ENCODE measurements at places on chromosomes 3 and 15.

DNA sequence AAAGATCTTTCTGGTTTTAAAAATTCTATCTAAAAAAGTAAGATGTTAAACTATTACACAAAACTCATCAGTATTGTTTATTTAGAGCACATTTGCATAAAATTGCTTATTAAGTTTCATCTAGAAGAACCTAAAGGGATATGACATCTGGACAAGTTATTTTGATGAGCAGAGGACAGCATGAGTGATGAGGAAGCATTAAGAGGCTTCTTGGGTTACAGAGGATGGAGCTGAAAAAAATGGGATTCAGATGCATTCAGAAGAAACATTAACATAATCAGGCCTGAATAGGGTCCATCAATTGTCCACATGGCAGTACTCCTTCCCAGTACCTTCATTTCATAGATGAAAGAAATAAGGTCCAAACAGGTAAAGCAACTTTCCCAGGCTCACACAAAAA lies 41.6 kb downstream of the IMPG2 start:
- DNase-seq = no peak

DNA sequence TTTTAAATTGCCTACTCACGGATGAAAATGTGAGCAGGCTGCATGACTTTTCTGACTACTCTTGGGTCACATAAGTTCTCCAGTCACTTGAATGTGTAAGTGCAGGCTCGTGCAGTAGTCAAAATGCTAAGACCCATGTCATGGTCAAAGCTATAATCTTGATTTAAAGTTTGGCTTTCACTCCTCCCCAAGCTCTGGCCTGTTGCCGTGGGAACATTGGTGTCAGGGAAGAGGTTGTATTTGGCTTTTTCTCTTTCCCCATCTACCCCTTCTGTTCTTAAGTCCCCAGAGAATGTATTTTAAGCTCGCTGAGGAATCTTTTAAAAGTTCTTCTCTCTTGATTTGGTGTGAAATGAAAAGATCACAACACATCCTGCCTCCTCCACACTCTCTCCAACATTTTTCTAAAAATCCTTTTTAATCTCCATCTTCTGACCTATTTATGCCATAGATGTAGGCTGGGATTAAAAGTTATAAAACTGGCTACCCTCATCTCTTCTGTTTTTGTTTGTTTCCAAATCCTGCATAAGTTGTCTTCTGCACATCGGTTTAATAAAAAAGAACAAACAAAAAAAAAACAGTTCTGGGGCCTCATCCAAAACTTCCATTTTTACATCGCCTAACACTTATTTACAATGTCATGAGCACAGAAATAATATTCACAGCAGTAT lies 61.4 kb upstream of the ADAMTSL3 start:
- no peak for DNase-seq

- no peak for DNase-seq
Measured at GRCh38 chr3:107045791-107046190, 331.4 kb upstream of the CCDC54 start.

- DNase-seq = no peak
Measured at GRCh38 chr3:134545818-134546217, 60.0 kb downstream of the CEP63 start.

DNA sequence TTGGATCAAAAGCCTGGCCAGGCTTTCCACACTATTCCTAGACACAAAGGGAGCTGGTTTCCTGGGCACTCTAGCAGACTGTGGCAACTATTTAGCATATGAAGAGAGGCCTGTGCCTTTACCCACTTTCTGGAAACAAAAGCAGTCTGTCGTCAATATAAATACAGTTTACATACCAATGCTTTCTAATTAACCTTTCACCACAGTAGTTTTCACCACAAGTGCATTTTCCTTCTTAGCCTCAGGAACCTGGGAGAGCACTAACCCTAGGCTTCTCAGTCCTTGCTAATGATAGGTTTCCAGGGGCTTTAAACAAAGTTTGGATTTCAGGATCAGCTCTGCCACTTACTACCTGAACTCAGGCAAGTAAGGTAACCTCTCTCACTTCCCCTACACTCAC lies 499.1 kb downstream of the MAGI1 start:
- no peak for DNase-seq

GRCh38 chr15:65067317-65067644 lies 510 bp downstream of the RASL12 start:
- DNase-seq = no peak

DNA sequence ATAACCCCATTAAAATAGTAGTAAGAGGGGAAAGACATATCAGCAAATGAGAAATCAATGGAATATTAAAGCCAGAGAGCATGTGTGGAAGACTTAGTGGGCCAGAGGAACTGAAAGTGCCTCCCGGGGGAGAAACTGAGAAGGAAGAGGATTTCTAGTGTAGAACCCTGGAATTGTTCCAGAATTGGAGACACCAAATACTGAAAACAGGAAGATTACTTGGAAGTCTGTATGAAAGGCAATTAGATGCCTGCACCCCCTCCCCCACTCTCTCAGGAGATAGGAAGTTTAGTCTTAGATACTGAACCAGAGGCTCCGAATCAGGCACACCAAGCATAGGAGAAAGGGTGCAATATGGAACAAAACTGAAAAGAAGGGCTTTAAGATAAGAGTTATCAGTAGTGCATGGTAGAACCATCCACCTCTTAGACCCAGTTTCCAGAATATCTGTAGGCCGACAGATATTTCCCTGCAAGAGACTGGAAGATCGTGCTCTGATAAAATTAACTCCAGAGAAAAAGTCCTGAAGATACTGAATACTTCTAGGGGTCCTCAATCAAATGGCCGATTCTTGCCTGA lies 32.4 kb downstream of the KLHL18 start:
- DNase-seq = no peak

DNA sequence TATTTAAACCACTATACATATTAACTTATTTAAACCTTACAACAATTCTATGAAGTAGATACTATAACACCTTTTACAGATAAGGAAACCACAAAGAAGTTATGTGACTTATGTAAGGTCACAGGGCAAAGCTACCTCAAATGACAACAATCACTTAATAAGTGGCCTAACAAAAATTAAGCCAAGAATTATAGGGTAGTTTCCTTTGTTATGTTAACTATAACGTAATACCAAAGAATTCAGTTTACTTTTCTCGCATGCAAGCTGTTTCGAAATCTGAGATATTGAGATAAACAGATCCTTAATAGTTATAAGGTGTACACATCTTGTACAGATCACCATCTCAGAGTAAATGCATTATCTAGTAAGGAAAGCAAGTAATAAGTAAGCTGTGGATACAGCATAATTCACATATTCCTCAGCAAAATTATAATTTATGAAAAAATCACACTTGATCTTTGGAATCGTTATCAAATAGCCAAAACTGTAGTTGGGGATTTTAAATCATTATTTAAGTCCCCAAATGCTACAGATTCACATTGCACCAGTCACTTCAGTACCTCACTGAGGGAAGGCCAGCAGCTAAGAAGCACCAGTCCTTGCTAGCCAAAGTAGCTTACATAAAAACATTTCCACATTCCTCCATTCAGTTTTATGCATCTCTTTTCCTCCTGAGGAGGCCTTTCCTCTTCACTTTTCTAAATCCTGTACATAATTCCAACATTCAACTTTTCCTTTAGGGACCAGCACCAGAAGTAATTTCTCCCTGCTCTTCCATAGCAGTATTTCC lies 226.8 kb downstream of the TBC1D5 start:
- no peak for DNase-seq

- no peak for DNase-seq
Measured at GRCh38 chr15:62027263-62027565, 33.0 kb downstream of the VPS13C start.

DNA sequence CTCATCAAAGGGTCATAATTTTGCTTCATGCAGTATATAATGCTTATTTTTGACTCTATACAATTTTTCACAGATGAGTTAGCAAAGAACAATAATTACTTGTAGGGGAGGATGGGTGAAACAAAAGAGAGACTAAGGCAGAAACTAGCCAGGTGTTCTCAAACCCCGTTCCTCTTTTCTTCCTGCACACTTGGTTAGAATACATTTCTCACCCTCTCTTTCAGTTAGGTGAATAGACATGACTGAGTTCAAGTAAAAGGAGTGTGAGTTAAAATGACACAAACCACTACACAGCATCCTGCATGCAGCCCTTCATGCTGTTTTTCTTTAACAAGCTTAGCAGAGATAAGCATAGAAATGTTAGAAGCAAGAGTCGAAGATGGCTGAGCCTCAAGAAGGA lies 922.2 kb downstream of the TBL1XR1 start:
- no peak for DNase-seq

- DNase-seq = no peak
Measured at GRCh38 chr3:170043506-170043905, 5.7 kb downstream of the GPR160 start.

- no peak for DNase-seq
Measured at GRCh38 chr3:107907996-107908395, 182.8 kb downstream of the CD47 start.

DNA sequence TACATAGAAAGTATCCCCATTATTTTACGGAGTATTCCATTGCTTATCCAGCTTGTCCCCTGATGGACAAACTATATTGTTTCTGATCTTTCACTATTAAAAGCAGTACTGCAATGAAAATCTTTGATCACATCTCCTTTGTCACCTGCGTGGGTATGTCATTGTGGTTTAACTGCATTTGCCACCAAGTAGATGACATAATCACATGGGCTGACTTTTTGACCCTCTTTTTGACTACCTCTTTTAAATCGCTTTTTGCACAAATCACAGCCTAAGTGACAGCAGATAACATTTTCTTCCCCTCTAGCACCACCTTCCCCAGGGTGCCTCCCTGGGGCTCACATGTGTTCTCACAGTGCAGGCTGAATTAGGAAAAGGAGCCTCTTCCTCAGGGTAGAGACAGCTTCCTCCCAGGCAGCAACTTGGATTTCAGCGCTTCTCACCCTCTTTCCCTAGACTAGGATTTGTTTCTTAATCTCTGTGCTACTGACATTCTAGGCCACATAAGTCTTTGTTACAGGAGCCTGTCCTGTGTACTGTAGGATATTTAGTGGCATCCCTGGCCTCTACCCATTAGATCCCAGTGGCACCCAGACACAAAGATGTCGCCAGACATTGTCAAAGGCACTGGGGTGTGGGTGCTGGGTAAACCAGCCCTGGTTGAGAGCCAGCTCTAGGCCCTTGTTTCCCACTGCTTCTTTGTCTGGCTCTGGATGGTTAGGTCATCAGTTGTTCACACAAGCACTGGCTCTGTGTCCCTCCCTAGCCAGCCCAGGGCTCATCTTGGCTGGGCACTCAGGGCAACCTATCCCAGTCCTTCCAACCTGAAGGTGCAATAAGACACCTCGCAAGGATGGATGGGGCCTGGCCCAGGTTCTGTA lies 1.3 kb upstream of the RBP1 start:
- DNase-seq = no peak

- DNase-seq = no peak
Measured at GRCh38 chr15:67815036-67815592, 10.2 kb upstream of the SKOR1 start.

- DNase-seq = no peak
Measured at GRCh38 chr15:57962887-57963286, 102.6 kb downstream of the ALDH1A2 start.

- no peak for DNase-seq
Measured at GRCh38 chr15:91874992-91875660, 21.6 kb downstream of the SLCO3A1 start.

DNA sequence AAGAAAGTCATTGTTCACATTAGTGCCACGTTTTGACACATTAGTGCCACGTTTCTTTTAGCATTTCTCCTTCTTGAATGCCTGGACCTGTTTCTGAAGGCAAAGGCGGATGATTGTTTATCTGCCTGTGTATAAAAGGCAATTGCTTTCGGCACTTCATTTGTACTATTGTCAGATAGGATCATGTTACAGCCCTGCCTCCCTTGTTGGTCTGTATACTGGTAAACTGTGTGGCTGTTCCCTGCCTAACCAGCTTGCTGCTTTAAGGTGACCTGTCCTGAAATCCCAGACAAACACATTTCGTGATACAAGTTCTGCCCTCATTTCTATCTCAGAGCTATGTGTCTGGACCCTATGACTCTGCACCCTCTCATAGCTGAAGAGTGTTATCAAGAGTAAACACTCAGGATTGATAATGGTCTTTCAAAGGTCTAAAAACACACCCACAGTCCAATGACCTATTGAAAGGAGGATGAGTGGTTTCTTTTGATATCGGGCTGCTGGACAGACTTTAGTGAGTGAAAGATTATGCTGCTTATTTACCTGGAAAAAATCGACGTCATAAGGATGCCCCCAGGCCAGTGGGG lies 276.3 kb upstream of the MCTP2 start:
- no peak for DNase-seq

DNA sequence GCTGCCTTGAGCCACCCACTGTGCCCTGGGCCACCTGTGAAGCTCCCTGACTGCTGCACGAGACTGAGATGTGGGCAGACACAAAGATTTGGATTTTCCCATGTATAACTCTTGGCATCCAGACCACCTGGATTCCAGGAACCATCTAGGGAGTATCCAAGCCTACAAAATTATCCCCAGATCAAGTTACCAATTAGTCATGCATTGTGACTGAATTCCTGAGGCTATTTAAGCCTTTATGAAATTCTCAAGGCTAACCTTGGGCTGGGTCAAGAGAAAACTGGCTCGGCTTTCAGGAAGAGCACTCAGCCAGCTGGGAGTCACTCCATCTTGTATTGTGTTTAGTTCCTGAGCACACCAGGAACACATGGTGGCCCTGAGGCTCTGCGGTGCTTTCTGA lies 13.3 kb upstream of the ATP13A5 start:
- DNase-seq = peak; percentile 38

- no peak for DNase-seq
Measured at GRCh38 chr15:96629511-96629910, 299.0 kb downstream of the NR2F2 start.

DNA sequence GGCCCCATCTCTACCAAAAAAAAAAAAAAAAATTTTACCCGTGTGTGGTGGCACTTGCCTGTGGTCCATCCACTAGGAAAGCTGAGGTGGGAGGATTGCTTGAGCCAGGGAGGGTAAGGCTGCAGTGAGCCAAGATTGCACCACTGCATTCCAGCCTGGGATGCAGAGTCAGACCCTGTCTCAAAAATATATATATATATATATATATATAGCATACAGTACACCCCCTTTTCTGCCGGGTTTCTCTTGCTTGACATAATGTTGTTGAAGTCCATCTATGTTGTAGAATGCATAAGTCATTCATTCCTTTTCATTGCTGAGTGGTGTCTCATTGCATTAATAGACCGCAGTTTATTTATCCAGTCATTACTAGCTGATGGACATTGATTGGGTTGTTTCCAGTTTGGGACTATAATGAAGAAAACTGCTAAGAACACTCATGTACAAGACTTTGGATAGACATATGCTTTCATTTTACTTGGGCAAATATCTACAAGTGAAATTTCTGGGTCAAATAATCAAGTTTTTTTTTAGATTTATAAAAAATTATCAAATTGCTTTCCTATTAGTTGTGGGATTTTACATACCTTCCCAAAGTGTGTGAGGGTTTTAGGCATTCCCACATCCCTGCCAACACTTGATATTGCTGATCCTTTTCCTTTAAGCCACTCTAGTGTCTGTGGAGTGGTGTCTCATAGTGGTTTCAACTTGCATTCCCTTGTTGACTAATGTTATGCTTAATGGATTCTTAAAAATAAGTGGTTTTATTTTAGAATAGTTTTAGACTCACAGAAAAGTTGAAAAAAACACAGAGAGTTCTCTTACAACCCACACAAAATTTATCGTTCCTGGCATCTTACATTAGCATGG lies 2.1 kb upstream of the PRR20G start:
- no peak for DNase-seq

GRCh38 chr3:160921020-160921635 lies 165.1 kb downstream of the PPM1L start:
- peak; percentile 23 for DNase-seq
